Effector memory CD8-positive, alpha-beta T cell (primary cell): ENCODE measurements at places on chromosomes 6 and 20.

GRCh38 chr6:40539853-40540252 is 47.3 kb downstream of the LRFN2 start:
- no peak for DNase-seq

DNA sequence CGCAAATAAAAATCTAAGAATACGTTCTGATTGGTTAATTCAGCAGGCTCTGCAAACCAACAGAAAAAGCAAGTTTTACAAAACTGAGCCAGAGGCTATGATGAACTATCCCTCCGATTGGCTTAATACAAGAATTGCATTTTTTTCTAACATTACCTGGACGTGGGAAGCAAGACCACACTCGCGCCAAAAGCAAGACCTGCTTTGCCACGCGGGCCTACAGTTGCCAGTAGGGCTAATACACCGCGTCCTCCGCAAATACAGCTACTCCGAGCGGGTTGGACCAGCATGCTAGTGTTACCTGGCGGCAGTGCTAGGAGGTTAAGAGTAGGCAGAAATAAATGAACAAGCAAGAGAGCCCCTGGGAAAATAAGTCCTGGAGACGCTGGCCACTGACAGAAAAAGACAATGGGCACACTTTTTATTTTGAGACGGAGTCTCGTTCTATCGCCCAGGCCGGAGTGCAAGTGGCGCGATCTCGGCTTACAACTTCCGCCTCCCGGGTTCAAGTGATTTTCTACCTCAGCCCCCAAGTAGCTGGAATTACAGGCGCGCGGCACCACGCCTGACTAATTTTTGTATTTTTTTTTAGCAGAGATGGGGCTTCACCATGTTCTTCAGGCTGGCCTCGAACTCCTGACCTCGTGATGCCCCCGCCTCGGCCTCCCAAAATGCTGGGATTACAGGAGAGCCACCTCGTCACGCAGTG is 131.9 kb upstream of the BTN3A2 start:
- peak; percentile 31 for DNase-seq

GRCh38 chr20:64189530-64189966 is 25.3 kb downstream of the MYT1 start:
- DNase-seq: no peak

- DNase-seq: no peak
Observed at GRCh38 chr6:139748353-139749146, 374.1 kb upstream of the CITED2 start.
